Renal cortex interstitium (tissue), 15 donors: ENCODE measurements at places on chromosomes 12 and 14. TPM values are rescaled to one million over a fixed set of nuclear protein-coding genes. Genes with fewer than 3 reads are reported as not detected.

The TOMM20L gene
- 1.1 TPM for polyA plus RNA-seq

DNA sequence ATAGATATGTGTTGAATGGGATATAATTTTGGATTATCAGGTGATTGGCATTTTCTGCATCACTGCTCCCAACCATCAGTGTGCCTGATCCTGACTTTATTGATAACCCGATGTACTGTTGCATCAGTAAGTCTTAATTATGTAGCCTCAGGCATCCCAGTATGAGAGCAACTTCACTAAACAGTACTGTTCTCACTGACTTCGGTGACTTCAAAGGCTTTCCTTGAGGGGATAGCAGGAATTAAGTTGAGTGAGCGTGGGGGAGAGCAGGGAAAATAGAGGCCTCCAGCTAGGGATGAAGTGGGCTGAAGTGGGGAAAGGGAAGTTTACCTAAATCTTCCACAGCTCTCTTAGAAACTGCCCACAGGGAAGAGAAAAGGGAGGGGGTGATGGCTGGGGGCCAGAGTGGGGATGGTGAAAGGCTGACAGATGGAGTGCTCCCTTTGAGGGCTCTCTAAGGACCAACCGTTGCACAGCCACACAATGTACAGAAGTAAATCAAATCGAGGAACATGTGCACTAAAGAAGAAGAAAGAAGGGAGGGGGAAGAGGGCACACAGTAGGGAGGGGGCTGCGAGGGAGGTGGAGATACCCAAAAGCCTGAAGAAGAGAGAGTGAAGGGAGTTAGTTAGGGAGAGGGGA, 10.7 kb upstream of the NEUROD4 start:
- no peak for DNase-seq

DNA sequence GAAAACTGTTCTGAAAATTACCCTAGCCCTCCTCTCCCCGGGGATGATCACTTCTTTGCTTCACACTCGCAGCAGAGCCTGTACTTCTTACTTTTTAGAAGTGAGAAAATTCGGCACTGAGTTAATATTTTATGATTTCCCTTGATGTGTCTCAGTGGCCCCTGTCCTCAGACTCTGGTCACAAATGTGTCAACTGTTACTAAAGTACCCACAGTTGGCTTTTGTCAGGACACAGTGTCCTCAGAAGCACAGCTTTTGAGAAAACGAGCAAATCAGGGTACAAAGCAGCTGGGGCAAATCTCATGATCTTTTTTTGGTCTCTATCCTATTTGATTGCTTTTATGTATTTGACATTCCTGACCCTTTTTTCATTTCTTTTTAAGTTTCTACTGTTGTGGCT, 142.5 kb downstream of the SYNE2 start:
- DNase-seq, result no peak

- no peak for DNase-seq
Measured at GRCh38 chr12:7114008-7114407, 5.0 kb upstream of the C1RL start.

GRCh38 chr12:57008178-57008577, 1.8 kb upstream of the ZBTB39 start:
- peak; percentile 53 for DNase-seq

The ZNF891 gene
- polyA plus RNA-seq, result 4.1 TPM

GRCh38 chr14:65892315-65892714, 479.8 kb downstream of the FUT8 start:
- DNase-seq, result no peak

- no peak for DNase-seq
Measured at GRCh38 chr12:107328442-107329133, 235.2 kb upstream of the CRY1 start.

DNA sequence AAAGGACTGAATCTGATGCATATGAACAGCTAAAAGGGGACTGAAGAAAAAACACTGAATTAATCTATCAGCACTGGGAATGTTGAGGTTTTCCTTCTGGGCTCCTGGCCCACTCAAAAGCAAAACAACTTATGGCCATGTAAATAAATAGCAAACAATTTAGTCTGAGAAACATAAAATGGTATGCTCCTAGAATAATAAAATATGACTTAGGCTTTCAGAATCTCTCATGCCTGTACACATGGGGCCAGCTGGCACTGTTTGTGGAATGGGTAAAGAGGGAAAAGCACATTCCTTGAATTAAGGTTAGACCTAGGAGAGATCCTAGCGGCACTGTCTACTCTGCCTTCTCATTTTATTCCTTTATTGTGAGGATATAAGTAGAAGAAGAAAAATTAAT, 6.2 kb downstream of the KLHDC2 start:
- no peak for DNase-seq

DNA sequence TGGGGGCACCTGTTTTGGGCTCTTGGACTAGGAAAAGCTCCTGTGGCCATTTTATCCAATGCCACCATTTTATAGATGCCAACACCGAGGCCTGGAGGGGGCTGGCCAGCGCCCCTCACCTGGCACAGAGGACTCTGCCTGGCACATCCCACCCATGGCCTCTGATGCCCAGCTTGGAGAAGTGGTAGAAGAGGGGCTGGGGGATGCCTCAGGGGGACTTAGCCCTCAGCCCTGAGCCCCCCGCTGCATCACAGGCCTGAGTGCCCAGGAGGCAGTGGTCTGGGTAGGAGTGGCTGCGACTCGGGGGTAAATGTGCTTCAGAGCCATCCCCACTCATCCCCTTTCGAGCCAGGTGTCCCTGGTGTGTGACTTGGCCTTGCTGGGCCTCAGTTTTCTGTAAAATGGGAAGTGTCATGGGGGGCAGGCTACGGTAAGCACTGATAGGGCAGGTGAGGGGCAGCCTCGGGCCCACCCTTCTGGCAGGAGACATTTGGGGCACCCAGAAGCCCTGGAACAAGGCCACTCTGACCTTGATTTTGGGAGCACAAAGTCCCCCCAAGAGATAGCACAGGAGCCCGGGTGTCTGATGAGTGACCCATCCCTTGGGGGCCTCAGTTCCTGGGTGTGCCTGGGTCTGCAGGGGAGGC, 22.5 kb downstream of the SH2B3 start:
- no peak for DNase-seq

GRCh38 chr12:18551701-18552100, 186.1 kb downstream of the PLCZ1 start:
- no peak for DNase-seq

The SPX gene
- polyA plus RNA-seq, result 13.2 TPM

GRCh38 chr12:103881261-103881660, 40.2 kb upstream of the NT5DC3 start:
- DNase-seq, result no peak

DNA sequence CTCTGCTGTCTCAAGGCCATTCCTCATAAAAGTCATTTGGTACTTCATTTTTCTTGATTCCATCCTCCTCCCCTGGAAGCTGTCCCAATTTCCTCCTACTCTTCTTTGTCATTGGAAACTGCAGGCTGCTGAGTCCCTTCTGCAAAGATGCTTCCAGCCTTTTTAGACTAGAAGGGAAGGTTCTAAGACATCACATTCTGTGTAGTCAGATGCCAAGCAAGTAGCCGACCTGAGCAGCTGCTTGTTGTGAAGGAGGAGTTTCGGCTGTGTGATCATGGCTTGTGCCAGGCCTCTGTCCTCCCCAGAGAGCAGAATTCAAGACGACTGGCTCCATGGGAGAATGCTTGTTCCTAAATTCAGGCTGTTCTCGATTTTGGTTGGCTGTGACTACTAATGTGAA, 8.7 kb downstream of the RFC5 start:
- no peak for DNase-seq

DNA sequence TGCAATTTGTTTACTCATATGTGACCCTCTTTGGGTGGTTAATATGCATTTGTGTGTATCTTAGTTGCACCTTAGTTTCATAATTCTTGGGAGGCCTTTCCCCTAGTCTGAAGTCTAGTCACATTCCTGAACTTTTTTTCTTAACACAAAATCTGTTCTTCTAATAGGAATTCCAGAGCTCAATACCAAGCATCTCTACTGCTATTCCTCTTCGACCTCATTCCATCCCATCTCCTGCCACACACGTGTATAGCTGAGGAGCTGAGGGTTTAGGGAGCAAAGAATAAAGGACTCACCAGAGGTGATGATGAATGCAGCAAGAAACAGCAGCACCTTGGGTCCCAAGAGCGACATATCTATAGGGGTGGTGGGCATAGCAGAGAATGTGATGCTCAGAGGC, 875 bp downstream of the MFAP5 start:
- DNase-seq, result no peak

DNA sequence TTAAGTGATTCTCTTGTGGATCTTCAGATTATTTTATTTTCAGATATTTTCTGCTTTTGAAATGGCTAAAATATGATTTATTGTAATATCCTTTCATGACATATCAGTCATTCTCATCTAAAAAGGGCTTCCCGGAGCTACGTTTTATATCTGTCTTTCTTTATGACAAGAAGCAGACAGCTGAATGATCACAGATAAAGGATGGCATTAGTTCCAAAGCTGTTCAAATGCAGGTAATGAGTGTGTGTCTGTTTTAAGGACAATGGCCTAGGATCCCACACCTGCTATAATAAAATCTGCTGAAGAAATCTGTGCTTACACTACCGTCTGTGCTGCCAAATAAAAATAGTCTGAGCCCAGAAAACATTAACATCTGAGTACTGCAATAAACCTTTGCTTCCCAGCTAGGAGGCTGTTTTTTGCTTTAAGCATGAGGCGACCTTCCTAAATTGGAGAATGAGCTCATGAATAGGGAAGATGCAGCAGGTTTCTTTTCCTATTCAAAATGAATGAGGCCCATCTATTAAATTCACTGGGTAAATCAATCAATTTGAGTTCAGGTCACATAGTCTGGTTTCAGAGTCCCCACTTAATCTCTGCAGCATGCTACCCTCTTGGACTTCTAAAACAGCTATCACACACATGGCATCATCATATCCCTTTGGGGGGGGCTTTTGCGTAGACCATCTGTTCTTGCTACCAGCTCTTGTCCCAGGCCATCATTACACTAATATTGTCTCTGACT, 498.5 kb downstream of the NELL2 start:
- DNase-seq, result no peak

DNA sequence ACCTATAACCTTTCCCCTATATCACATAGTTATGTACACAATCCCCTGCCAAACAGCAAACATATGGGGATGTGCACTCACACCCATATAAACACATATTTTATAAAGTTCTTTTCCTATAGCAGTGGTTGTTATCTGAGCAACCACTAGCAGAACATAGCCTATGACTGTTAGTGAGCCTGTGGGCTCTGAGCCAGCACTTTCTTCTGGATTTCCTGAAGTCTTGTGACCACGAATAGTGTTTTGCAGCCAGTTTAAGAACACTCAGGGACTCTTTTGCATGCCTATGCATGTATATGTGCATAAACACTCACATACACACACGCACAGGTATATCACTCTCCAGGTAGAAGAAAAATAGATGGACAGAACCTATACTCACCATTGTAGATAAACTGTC, 17.1 kb downstream of the TESPA1 start:
- DNase-seq, result no peak

The LHX5 gene
- not detected for polyA plus RNA-seq

DNA sequence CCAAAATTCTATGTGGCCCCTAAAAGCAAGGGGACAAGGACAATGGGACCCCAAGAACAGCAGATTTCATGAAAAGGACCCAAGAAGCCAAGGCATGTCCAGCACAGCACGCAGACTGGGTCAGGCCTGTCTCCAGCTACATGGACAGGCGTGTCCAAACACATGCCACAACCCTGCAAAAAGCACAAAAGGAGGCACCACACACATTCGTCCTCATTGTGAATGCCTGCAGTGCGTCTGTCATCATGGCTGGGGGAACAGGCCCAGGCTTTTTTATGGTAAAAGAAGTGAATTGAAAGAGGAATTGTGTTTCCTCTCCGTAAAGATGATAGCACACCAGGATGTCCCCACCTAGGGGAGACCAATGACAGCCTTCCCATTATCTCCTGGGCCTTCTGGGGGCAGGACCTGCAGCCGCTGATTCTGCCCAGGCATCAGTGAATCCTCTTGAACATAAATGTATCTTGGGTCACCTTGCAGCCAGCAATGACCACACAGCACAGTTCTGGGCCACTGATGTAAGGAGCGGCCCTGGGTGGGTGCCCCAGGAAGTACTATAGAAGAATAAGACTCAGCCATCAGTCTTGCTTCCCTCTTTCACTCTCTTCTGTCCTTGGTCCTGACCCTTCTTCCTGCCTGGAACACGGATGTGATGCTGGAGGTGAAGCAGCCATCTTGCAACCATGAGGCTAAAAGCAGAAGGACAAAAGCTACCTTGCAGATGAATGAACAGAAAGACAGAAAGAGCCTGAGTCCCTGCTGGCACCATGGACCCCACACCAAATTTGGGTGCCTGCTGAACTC, 29.8 kb upstream of the C14orf180 start:
- DNase-seq, result no peak

The DBX2 gene
- polyA plus RNA-seq, result 0.13 TPM

DNA sequence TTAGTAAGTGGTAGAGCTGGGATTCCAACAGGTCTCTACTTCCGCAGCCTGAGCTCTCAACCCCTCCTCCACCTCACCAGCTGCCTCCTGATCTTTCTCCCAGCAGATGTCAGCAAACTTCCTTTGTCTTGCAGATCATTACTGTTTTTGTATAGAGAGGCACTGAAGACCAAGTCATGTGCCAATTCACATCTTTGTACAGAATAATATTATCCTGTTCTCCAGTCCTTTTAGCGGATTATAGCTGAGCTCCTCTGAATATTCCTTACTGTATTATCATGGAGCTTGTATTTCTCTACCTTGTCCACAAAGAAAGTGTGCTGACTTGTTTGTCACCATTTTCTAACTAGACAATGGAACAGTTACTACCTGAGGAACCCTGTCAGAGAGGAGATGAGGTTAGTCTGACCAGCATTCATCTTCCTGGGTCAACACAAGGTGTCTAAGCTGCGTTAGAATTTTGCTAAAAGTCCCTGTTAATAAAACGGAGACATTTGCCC, 142.3 kb upstream of the ARHGAP5 start:
- DNase-seq, result peak; percentile 47

GRCh38 chr12:108477055-108477880, 37.8 kb upstream of the FICD start:
- no peak for DNase-seq

DNA sequence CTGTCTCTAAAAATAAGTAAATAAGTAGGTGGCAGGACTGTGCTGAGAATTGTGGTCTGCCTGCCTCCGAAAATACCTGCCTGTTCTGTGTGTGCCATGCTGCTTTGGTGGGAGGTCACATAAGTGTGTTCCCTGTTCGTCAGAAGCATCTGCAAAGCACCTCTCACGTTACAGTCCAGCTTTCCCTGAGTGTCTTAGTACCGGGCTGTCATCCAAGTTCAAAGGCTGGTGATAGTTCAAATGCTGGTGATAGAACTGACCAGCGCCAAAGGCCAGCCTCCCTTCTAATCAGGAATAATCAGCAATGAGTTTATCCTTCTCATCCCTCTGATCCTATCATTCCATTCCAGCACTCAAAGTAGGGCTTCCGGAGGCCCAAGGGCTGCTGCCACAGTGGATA, 5.6 kb downstream of the CABP1 start:
- DNase-seq, result no peak

DNA sequence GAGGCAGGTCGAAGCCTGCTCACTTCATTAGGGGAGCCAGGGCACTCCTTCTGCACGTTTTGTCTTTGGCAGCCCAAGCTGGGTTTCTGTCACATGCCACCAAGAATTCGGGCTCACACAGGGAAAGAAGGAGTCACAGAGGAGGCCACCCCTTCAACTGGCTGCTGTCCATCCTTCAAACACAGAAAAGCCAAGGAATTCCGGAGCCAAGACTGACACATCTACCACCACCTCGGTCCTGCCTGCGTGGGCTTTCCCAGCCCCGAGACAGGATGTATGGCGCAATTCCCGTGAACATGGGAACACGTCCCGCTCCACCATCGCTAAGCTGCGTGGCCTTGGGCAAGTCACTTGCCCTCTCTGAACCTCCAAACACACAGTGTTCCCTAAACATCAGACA, 70.4 kb downstream of the NCOR2 start:
- no peak for DNase-seq

The AGAP2 gene
- polyA plus RNA-seq, result 1.9 TPM

GRCh38 chr12:121781998-121782979, 11.2 kb downstream of the RHOF start:
- no peak for DNase-seq
